ENCODE measurements at places on chromosomes 3 and 15.

DNA sequence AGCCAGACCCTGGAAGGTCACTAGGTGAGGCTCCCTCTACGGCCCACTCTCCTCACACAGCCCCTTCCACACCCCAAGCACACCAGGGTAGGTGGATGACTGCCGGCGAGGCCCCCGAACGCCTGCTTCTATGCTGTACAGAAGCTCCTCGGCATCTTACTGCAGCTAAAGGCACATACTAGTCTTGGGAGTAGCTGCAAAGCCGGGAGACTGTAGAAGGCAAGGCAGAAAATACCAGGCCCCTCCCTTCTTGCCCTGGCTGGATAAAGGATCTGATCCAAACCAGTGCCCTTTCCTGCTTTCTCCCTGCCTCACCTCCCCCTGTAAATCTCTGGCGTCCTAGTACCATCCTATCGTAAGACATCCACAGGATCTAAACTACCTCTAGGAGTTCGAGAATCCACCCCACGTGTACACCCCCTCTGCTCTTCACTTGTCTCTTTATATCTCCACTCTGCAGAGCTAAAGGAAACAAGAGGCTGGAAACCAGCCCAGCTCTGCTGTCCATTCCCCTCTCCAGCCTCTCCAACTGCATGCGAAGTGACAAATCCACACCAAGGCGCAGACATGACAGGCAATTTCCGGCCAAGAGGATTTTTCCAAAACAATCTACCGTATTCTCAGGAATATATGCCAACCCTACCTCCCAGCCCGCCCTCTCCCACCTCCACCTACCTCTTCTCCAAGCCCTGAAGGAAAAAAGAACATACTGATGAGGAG lies 11.8 kb downstream of the TNK2 start:
- no peak for DNase-seq

- no peak for DNase-seq
Observed at GRCh38 chr3:59994732-59995304, 945.0 kb upstream of the CFAP20DC start.

GRCh38 chr3:34957677-34958076 lies 681.6 kb upstream of the ARPP21 start:
- DNase-seq = no peak

GRCh38 chr15:82873000-82873680 lies 63.7 kb downstream of the WHAMM start:
- DNase-seq = no peak

GRCh38 chr3:137845194-137845593 lies 81.1 kb downstream of the SOX14 start:
- no peak for DNase-seq

- DNase-seq = no peak
Observed at GRCh38 chr3:159657176-159657575, 331.5 kb upstream of the IL12A start.

- DNase-seq = no peak
Observed at GRCh38 chr3:89742546-89742945, 635.1 kb downstream of the EPHA3 start.

- DNase-seq = no peak
Observed at GRCh38 chr3:173003471-173003870, 137.6 kb downstream of the SPATA16 start.

- DNase-seq = no peak
Observed at GRCh38 chr3:192917028-192917403, 640 bp downstream of the MB21D2 start.

DNA sequence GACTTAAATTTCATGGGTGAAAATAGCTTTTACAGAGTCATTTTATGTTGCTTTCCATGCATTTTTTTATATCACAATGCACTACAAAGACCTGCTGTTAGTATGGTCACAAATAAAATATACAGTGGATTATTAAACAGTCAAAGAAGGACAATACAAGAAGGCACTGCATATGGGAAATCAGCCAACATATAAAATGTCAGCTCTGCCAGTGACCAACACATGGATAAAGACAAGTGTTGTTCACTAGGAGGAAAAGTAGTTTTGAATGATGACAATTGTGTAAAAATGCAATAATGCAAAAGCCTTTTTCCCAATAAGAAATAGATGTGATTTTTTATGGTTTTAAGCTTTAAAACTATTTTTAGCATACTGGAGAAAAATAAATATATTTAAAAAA lies 425.3 kb upstream of the CBLB start:
- no peak for DNase-seq

GRCh38 chr3:63076357-63076756 lies 201.1 kb upstream of the CADPS start:
- no peak for DNase-seq
